ENCODE measurements at places on chromosomes 5 and 9. TPM values are rescaled to one million over a fixed set of nuclear protein-coding genes. Genes with fewer than 3 reads are reported as not detected.

The STOM gene
- total RNA-seq: 29.5 TPM

The WNT8A gene
- total RNA-seq: not detected

The PCDHGA2 gene
- total RNA-seq: 0.15 TPM

The PDE6A gene
- total RNA-seq: not detected

The SOWAHA gene
- 0.42 TPM for total RNA-seq

The PTGES gene
- total RNA-seq: 3.9 TPM

The TSLP gene
- total RNA-seq: 0.03 TPM

The CFAP90 gene
- 0.18 TPM for total RNA-seq

The PCDHA5 gene
- total RNA-seq: 0.39 TPM

The OR1Q1 gene
- not detected for total RNA-seq

The ATP10B gene
- not detected for total RNA-seq

The PCDHA12 gene
- total RNA-seq: 1.5 TPM

The CTNND2 gene
- 4.9 TPM for total RNA-seq

The SHB gene
- total RNA-seq: 27.4 TPM

The BHMT gene
- not detected for total RNA-seq

The TTLL11 gene
- 3.5 TPM for total RNA-seq

The PKD2L2 gene
- total RNA-seq: not detected

The STING1 gene
- total RNA-seq: 8.2 TPM

The HTR1A gene
- total RNA-seq: not detected

The EXOSC3 gene
- total RNA-seq: 167 TPM

The TMEM38B gene
- 34.7 TPM for total RNA-seq

The TAF1L gene
- total RNA-seq: 0.03 TPM

The RELL2 gene
- total RNA-seq: 2.6 TPM

The CYFIP2 gene
- 7.6 TPM for total RNA-seq

The PRRX2 gene
- 1.7 TPM for total RNA-seq

The FGF10 gene
- not detected for total RNA-seq

The IFNE gene
- total RNA-seq: not detected

The MCTP1 gene
- total RNA-seq: 11.3 TPM

The PLAC8L1 gene
- total RNA-seq: 0.83 TPM

Measured in Daoy (cell line).